Neural progenitor cell (in vitro differentiated cells): ENCODE measurements at places on chromosomes 7 and 10. TPM values are rescaled to one million over a fixed set of nuclear protein-coding genes. Genes with fewer than 3 reads are reported as not detected.
A peak's percentile ranks its signal among the peaks of the same experiment; 100 is the strongest.

- DNase-seq: no peak
These were observed 7.6 kb upstream of the LARP4B start for GRCh38 chr10:938941-939678.

DNA sequence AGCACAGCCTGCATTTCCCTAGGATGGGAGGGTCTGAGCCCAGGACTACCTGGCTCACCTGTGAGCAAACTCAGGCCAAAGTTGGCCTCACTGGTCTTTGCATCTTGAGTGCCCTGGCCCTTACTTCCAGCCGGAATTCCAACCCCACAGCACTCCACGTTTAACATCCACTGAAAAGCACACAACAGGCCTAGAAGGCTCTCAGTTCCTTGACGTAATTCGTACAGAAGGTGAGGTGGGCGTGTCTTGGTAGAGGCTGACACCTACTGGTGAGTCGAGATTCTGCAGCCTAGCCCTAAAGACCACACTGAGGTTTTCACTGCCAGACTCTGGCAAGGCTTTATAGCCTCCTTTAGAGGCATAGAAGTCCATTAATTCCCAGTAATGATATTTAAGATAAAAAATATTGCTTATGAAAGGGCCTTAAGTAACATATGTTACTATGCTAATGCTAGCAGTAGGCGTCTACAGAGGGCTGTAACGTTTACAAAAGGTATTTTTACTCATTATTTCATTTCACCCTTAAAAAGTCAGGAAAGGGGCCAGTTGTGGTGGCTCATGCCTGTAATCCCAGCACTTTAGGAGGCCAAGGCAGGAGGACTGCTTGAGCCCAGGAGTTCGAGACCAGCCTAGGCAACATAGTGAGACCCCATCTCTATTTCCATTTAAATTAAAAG lies 95.8 kb downstream of the HIP1 start:
- peak; percentile 85 for DNase-seq

PLEKHA8 gene
- total RNA-seq: 53.5 and 62.7 TPM in 2 replicates

GRCh38 chr10:100076750-100077149 lies 4.9 kb downstream of the CPN1 start:
- no peak for DNase-seq

GRCh38 chr7:103637094-103637493 lies 191.1 kb upstream of the SLC26A5 start:
- no peak for DNase-seq

KCP gene
- total RNA-seq: 0.06 and 3.5 TPM in 2 replicates

- DNase-seq: no peak
These were observed 18.1 kb downstream of the NOC3L start for GRCh38 chr10:94344522-94345122.

GRCh38 chr7:150939466-150939865 lies 38.7 kb downstream of the KCNH2 start:
- no peak for DNase-seq

GRCh38 chr10:6383096-6383812 lies 180.5 kb downstream of the PFKFB3 start:
- DNase-seq: no peak
